ENCODE measurements at places on chromosomes 3 and 15.

DNA sequence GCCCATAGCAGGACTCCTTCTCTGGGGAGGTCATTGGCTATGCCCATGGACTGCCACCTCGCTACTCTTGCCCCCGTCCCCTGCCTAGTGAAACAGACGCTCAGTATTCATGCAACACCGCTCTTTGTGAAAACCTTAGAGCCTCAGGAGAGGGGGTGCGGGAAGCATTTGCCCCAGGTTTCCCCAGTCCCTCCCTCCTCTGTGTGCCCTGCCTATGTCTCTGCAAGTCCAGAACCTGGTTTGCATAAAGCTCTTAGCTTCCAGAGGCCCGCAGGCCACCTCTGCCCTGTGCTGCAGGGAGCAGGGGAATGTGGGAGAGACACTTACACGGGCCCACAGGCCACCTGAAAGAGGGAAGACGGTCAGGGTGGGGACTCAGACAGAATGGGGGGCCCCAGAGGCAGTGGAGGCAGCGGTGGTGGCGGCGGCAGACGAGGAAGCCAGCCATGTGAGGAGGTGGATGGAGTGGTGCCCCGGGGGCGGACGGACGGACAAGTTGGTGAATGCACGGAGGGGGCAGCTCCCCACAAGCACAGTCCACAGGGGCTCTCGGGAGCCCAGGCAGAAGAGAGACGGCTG is 33.8 kb upstream of the CTSH start:
- no peak for DNase-seq

GRCh38 chr15:64429448-64429847 is 30.9 kb upstream of the ZNF609 start:
- no peak for DNase-seq

- DNase-seq = no peak
Measured at GRCh38 chr3:6791161-6791560, 69.8 kb upstream of the GRM7 start.

DNA sequence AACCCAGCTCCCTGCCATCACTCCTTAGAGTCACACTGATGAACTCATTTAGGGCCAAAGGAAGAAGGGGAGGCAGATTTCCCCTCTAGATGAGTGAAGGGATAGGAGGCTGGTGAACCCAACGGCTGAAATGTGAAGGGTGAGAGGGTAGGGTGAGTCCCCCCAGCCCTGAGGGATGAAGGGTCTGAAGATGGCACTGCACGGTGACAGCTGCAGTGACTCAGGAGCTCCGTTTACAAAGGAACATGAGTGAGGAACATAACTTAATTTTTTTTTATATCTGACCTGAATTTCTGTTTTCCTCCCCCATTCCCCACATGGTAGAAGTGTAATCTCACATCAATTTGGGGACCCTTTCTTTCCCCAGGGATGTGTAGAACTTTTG is 14.0 kb downstream of the SNX33 start:
- DNase-seq = no peak

- no peak for DNase-seq
Measured at GRCh38 chr3:165748094-165748493, 89.1 kb downstream of the BCHE start.

- no peak for DNase-seq
Measured at GRCh38 chr3:69330891-69331400, 54.9 kb downstream of the FRMD4B start.

- no peak for DNase-seq
Measured at GRCh38 chr15:85543741-85544155, 163.3 kb downstream of the AKAP13 start.
